ENCODE measurements at places on chromosomes 3 and 15.
A peak's percentile ranks its signal among the peaks of the same experiment; 100 is the strongest.

DNA sequence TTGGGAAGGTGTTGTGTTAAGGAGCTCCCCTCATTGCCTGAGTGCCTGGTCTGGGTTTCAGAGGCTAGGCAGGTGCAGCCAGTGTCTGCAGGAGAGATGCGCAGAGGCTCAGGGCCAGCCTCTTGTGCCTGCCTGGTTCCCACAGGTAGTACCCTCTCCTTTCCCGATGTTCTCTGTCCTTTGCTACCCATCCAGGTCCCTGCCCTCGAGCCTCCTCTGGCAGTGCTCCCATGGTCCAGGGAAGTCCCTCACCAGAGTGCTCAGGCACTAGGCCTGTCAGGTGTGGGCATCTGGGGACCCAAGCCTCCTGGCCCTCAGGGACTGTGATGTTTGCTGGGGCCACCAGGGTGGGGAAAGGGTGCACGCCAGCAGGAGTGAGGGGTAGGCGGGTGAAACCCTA is 5.0 kb downstream of the TRPM1 start:
- no peak for DNase-seq

DNA sequence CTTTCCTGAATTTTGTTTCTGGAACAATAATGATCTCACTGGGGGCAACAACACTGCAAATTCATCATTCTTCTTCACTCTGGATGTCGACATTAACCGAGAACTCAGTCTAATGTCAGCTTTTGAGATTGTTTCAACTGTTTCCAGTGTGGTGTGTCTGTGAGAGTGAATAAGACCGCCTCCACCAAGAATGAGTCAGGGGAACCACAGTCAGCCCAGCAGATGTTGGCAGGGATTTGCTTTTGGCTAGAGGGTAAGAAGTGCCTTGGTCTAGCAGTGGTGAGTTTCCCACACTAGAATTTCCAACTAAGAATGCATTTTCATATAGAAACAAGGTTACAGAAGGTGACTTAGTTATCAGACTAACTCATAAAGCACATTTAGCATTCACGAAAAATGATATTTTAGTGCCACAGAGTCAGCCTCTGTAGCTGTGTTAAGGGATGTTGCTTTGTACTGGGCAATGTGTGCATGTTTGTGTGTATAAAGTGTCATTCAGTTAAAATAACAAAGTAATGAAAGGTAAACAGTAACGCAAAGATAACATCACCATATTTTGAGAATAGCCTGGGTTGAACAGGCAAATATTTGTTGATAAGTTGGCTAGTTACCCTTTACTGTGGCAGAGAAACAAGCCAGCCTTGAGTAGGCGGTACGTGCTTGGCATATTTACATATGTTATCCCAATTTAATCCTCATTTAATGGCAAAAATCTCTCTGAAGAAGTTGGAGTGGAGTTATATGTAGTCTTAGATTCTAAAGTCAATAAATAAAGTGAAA is 33.8 kb downstream of the DRD3 start:
- DNase-seq = no peak

- DNase-seq = no peak
Observed at GRCh38 chr15:82110144-82110543, 64.3 kb upstream of the MEX3B start.

GRCh38 chr15:52082197-52083036 is 30.2 kb downstream of the BCL2L10 start:
- DNase-seq = peak; percentile 55

Measured in SIG-M5 (cell line).